ENCODE measurements at places on chromosomes 16 and 17. TPM values are rescaled to one million over a fixed set of nuclear protein-coding genes. Genes with fewer than 3 reads are reported as not detected.

- no peak for DNase-seq
These were observed 29.7 kb upstream of the OR1A2 start for GRCh38 chr17:3167574-3167973.

- no peak for DNase-seq
These were observed 161.0 kb downstream of the FTO start for GRCh38 chr16:53864819-53865493.

- DNase-seq, result no peak
These were observed 171.6 kb upstream of the TNRC6C start for GRCh38 chr17:77786740-77787505.

- DNase-seq, result no peak
These were observed 18.8 kb downstream of the SIAH1 start for GRCh38 chr16:48366165-48367093.

GRCh38 chr16:65306722-65307121 lies 184.9 kb upstream of the CDH11 start:
- no peak for DNase-seq

- DNase-seq, result no peak
These were observed 20.8 kb downstream of the ACTG1 start for GRCh38 chr17:81491761-81492160.

GRCh38 chr16:89189358-89190025 lies 10.8 kb downstream of the SLC22A31 start:
- no peak for DNase-seq

- no peak for DNase-seq
These were observed 35.3 kb upstream of the RAI1 start for GRCh38 chr17:17645961-17646360.

GRCh38 chr16:31569360-31569717 lies 41.6 kb downstream of the AHSP start:
- no peak for DNase-seq

DNA sequence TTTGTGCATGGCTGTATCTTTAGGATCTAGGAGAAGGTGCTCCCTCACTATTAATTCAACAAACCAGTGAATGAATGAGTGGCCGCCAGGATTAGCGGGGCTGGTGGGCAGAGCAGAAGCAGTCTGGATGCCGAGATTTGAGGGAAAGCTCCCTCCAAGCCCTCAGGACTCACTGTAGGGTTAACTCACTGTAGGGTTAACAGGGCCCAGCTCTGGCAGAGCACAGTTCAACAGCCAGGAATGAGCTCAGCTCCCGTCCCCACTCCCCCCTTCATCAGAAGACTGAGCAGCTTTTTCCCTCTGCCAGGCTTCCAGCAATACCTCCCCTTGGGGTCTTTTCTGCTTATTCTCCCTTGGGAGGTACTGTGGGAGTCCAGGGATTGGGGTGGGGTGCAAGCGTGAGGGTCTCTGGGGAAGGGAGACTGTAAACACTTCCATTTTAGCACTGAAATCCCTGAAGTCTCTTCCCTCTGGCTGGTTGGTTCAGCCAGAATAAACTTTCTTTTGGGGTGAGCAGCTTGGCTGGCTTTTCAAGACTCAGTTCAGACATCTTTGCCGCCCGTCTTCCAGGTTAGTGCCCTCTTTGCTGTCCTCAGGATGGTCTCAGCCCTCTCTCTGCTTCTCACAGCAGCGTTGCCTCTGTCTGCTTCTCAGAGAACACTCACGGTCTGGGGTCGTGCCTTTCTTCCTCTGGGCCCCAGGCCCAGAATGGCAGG lies 53.7 kb upstream of the WSB1 start:
- no peak for DNase-seq

DNA sequence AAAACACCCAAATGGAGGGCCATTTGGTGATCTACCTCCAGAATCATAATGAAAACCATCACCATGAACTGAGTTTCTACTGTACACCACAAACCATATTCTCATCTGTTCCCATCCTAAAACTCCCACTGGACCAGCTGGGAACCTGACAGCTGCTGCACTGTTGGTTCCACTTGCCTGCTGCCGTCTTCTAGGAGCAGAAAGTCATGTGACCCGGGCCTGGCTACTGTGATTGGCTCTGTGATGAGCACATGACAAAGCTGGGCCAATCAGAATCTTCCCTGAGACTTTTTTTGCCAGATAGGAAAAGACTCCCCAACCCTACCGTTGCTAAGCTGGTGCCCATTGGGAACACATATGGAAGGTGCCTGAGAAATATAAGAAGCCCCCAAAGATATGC lies 264.2 kb downstream of the MRTFB start:
- no peak for DNase-seq

Gene GPR179
- not detected for total RNA-seq

Gene FBXW10
- total RNA-seq, result 0.51 TPM

Gene UBE2Z
- total RNA-seq, result 57.5 TPM

Gene CCDC200
- not detected for total RNA-seq

Gene HSF5
- total RNA-seq, result 0.06 TPM

Gene MSLN
- total RNA-seq, result not detected

Gene TBC1D28
- not detected for total RNA-seq

Gene EPN3
- total RNA-seq, result not detected
